Panc1 (cell line): ENCODE measurements at places on chromosomes 11 and 22. TPM values are rescaled to one million over a fixed set of nuclear protein-coding genes. Genes with fewer than 3 reads are reported as not detected.

- peaks cover 16% of the 10 kb centered on the region for H3K4me1 ChIP-seq
- no peak for DNase-seq
- peak overlapping the region; percentile 11 for H3K4me3 ChIP-seq
- H3K27me3 ChIP-seq = no peaks in the 10 kb centered on the region
- peak overlapping the region; percentile 58 for H3K27ac ChIP-seq
Measured at GRCh38 chr11:61488651-61489291, 19.8 kb upstream of the LRRC10B start.

GRCh38 chr11:129699711-129700304, 115.8 kb upstream of the TMEM45B start:
- no peak for DNase-seq
- H3K27ac ChIP-seq = no peak overlapping the region
- no peak overlapping the region for H3K4me3 ChIP-seq
- H3K27me3 ChIP-seq = no peaks in the 10 kb centered on the region

Gene HBB
- 0.72 TPM for total RNA-seq

DNA sequence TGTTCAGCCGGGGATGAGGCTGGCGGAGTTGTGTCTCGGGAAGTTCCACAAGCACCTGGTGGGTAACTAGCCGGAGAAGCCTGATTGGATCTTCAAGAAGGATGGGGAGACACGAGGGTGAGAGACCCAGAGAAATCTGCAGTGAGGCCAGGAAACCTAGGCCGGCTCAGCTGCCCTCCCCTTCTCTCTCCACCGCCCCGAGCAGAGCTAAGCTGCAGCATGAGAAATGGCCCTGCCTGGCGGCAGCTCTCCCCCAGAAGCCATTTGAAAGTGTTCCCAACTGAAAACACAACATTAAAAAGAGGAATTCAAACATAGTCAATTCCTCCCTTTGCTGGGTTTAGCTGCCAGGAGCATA, 77.8 kb upstream of the SHISAL1 start:
- no peak overlapping the region for H3K4me3 ChIP-seq
- no peaks in the 10 kb centered on the region for H3K4me1 ChIP-seq
- H3K27me3 ChIP-seq = no peaks in the 10 kb centered on the region
- H3K36me3 ChIP-seq = no peaks in the 10 kb centered on the region
- no peak for DNase-seq
- H3K27ac ChIP-seq = no peak overlapping the region

Gene PDGFB
- 78.0 TPM for total RNA-seq

GRCh38 chr11:108198833-108199232, 23.6 kb downstream of the NPAT start:
- H3K4me3 ChIP-seq = no peak overlapping the region
- no peak for DNase-seq
- no peaks in the 10 kb centered on the region for H3K4me1 ChIP-seq
